ENCODE measurements at places on chromosomes 1 and 21.

DNA sequence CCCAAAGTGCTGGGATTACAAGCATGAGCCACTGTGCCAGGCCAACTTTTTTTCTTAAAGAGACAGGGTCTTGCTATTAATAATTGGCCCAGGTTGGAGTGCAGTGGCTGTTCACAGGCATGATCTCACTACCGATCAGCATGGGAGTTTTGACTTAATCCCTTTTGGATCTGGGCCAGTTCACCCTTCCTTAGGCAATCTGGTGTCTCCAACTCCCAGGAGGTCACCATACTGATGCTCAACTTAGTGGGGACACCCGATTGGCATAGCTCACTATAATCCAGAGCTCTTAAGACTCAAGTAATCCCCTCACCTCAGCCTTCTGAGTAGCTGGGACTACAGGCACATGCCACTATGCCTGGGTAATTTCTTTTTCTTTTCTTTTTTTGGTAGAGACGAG lies 64.2 kb upstream of the SCYL3 start:
- no peak for DNase-seq

- DNase-seq = no peak
These were observed 1011.1 kb downstream of the PLA2G4A start for GRCh38 chr1:187839873-187840272.

- DNase-seq = no peak
These were observed 12.1 kb downstream of the OSBPL9 start for GRCh38 chr1:51628715-51629590.

DNA sequence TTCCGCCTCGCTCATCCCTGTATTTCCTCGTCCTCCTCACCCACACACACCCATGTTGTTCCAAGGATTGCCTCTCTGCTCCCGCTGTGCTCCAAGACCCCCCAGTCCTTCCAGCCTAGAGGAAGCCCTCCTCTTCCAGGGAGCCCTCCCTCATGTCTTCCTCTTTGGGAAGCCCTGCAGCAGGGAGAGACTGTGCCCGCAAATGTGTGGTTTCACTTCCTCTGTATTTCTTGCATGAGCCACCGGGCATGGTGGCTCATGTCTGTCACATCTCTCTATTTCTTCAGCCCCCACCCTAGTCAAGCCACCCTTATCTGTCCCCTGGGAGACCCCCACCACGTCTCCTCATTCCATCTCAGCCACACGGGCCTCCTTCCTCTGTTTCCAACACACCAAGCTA lies 57.5 kb upstream of the PAX7 start:
- DNase-seq = no peak

- DNase-seq = no peak
These were observed 5.9 kb downstream of the TTC39A start for GRCh38 chr1:51324251-51325010.

GRCh38 chr1:175208773-175209492 lies 16.4 kb upstream of the KIAA0040 start:
- no peak for DNase-seq

DNA sequence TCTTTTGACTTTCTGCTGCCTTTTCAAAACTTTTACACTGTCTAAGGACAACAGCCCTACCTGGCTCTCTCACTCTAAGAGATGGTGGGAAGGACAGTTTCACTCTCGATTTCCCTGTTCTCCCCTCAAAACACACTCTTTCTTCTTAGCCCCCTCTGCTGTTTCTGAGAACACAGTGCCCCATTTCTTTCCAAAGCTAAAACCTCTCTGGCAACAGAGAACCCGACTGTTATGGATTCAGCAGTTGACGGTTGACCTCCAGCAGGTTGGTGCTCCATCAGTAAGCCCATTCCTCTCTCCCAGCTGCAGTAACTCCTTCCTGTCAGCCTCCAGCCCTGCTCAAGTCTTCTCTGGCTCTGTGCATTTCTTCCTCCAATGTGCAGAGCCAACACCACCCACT lies 88.2 kb upstream of the ABCD3 start:
- DNase-seq = no peak

DNA sequence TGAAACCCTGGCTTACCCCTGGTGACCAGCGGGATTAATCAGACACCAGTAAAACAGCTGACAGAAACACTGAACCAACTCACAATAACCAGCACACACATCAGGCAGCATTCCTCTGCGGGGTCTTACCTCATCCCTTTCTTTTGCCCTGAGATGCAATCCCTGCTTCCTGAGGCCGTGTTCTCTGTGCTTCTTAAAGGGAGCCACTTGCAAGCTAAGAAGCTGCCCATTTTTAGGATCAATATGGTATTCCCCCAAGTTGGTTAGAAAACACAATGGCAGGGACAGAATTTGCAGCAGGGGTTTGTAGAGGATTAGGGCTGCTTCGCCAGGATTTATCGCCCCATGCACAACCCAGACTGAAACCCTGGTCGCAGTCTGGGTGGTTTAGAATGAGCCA lies 74.7 kb upstream of the OLIG2 start:
- DNase-seq = no peak

- DNase-seq = peak; percentile 28
These were observed 101.4 kb upstream of the VAMP3 start for GRCh38 chr1:7669559-7670311.

DNA sequence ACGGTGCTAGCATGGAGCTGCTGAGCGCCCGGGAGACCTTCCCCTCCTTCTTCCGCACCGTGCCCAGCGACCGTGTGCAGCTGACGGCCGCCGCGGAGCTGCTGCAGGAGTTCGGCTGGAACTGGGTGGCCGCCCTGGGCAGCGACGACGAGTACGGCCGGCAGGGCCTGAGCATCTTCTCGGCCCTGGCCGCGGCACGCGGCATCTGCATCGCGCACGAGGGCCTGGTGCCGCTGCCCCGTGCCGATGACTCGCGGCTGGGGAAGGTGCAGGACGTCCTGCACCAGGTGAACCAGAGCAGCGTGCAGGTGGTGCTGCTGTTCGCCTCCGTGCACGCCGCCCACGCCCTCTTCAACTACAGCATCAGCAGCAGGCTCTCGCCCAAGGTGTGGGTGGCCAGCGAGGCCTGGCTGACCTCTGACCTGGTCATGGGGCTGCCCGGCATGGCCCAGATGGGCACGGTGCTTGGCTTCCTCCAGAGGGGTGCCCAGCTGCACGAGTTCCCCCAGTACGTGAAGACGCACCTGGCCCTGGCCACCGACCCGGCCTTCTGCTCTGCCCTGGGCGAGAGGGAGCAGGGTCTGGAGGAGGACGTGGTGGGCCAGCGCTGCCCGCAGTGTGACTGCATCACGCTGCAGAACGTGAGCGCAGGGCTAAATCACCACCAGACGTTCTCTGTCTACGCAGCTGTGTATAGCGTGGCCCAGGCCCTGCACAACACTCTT lies 1.1 kb downstream of the TAS1R3 start:
- no peak for DNase-seq

- no peak for DNase-seq
These were observed 45.7 kb upstream of the CACYBP start for GRCh38 chr1:174954073-174954460.

DNA sequence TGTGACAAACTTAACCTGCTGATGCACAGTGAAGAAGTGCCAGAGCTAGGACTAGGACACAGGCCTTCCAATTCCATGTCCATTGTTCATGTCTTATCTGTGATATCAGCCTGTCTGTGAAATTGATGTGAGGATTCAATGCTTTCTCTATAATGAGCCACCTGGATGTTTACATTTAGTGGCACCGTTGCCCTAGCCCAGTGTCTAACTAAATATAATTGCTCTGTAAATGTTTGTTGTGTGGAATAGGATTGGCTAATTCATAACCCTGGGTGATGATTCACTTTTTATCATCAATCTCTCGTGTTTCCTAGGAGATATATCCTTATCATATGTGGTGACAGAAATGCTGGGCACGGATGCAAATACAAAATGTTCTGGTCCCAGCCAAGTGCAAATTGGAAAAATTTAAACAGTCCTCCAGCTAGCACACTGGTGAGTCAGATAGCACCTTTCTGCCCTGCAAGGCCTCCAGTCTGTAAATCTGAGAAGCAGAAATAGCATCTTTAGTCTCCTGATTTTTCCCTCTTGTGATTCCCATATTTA lies 46.9 kb upstream of the GNG12 start:
- no peak for DNase-seq

DNA sequence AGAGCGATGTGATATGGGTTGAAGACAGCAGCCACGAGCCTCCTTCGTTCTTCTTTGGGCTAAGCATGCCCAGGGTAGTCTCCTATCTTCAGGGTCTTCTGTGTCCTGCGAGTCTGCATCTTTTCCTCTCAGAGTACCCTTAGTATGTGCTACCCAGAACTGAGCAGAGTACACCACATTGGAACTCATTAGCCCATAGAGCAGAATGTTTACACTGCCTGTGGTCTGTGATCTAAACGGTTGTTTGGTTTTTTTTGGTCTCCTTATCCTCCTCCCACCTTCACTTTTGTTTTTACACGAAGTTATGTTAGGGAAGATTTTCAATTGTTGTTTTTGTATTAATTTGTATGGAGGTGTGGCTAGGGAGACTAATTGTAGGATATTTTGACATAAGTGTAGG lies 126.4 kb downstream of the NEK7 start:
- no peak for DNase-seq

GRCh38 chr1:245419461-245419978 lies 264.7 kb downstream of the KIF26B start:
- no peak for DNase-seq

GRCh38 chr21:27493542-27493941 lies 526.7 kb upstream of the ADAMTS5 start:
- DNase-seq = no peak

DNA sequence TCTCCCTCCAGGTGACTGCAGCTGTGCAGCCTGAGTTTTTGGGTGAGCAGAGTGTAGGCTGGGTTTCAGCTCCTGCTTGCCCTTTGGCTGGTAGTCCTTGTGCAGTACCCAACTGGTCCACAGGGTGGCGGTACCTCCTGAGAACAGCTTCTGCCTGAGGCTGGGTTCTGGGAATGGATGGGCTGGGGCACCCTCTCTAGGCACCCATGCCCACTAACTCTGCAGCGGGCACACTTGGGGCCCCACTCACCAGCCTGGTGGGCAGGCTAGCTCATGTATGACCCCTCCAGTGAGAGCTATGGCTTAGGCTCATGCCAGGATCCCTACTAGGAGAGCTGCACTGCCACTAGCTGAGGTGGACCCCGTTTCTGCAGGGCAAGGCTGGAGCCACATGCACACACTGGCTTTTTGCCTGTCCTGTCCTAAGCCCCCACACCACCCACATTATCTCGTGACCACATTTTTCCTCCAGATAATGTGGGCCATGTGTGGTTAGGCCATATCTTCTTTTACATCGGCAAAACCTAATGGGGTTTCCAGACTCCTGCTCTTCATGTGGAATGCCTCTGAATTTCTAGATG lies 15.5 kb upstream of the GSTM4 start:
- peak; percentile 94 for DNase-seq

DNA sequence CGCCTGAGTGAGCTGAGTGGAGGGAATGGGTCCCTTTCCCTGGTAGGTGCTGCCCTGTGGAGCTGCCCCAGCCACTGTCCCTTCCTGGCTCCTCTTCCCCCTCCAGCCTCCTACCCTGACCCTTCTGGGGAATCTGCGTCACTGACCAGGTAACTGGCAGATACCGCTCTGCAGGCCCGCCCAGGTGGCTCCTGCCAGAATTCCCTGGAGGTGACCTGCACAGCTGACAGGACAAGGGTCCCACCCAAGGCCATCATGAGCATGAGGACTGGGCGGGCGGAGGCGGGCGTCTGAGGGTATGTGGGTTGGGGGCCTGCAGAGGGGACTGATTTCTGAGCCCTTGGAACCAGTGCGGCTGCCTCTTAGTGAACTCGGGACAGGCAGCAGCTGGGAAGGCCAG lies 32.5 kb downstream of the DHRS3 start:
- DNase-seq = no peak

- DNase-seq = no peak
These were observed 3.5 kb upstream of the LRRC38 start for GRCh38 chr1:13517193-13517812.

GRCh38 chr1:32972814-32973428 lies 8.3 kb upstream of the RNF19B start:
- DNase-seq = no peak

GRCh38 chr1:186213225-186213607 lies 161.8 kb downstream of the TPR start:
- DNase-seq = no peak

- DNase-seq = no peak
These were observed 187.6 kb downstream of the LRRC40 start for GRCh38 chr1:70017770-70018169.

DNA sequence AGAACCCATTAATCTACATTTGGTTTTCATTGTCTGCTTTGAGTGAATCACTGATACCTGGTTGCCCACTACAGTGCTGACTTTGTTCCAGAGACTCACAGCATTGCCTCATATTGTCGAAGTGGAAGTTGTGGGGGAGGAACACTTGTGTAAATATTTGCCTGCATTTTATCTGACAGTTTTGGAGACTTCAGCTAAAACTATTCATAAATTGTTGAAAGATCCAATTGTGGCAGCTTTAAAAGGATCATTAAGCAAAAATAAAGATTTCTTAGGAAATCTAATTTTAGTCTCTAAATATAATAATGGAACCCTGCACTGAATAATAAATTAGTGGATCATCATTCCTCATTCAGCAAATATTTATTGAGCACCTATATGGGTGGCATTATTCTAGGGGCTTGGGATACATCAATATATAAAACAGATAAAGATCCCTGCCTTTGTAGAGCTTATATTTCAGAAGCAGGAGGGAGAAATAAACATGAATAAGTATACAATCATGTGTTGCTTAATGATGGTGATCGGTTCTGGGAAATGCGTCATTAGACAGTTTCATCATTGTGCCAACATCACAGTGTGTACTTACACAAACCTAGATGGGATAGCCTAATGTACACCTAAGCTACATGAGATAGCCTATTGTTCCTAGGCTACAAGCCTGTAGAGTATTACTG lies 73.5 kb downstream of the OSBPL9 start:
- DNase-seq = no peak

DNA sequence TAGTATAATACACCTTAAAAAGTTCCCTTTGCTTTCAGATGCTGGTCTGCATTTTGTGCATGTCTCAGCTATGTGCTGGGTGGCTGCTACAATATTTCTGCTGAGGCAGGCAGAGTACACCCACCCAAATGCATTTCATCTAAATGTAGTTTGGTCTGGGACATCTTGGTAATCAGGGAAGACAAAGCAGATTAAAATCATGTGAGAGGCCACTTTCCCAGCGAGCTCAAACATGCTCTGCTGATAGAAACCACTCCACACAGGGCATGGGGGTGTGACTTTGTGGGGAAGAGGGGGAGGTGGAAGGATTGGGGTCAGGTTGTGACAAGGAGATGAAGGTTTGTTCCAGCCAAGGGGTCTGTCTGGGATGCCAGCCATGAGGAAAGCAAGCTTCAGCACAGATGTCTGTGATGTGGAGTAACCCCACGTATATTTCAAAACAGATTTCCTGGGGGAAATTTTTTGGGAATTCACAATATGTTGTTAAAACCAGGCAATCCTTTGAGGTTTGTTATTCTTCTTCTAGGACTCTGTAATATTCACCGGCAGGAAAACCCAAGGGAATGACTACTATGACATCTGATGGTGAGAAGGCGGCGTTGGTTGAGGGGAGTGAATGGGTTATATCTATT lies 255.1 kb upstream of the FGGY start:
- no peak for DNase-seq

- no peak for DNase-seq
These were observed 138.3 kb upstream of the SNX7 start for GRCh38 chr1:98523256-98523655.

Data from stimulated activated CD4-positive, alpha-beta T cell treated with anti-CD3 and anti-CD28 coated beads, Interleukin-1b, Interleukin-23, amount 100 ng/mL, for 1 hour (primary cell).